Hematopoietic multipotent progenitor cell treated with erythropoietin and hydrocortisone succinate and interleukin-3 and kit ligand, for 15 days (in vitro differentiated cells): ENCODE measurements at places on chromosomes 6 and 20.
A peak's percentile ranks its signal among the peaks of the same experiment; 100 is the strongest.

GRCh38 chr6:6981681-6982322 lies 126.0 kb upstream of the RREB1 start:
- no peak for DNase-seq

DNA sequence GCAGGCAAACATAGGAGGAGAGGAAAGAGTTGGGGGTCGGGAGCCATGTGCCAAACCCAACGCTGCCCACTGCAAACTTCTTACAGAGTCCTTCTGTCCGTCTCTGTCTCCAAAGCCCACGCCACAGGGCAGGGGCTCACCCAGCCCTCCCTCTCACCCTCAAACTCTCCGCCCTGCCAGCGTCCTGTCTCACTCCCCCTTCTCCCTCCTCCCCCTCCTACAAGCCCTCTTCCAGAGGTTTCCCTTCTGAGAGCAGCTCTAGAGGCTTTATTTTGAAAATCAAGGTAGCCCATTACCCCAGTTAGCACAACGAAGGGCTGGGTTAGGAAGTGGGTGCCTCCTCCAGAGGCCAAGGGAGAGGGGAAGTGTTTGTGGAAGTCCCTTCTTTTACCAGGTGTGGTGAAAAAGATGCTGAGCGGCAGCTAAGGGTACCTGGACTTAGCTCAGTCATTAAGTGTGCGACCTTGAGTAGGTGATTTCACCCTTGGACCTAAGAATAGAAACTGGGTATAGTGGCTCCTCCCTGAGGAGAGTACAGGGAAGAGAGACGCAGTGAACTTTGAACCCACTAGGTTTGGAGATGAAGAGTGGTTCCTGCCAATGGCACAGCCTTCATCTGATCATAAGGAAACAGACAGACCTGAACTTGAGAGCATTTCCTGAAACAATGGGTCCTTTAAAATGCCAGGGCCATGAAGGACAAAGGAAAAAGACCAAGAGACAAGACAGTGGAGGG lies 123.8 kb downstream of the BANF2 start:
- no peak for DNase-seq

- DNase-seq = no peak
These were observed 42.3 kb downstream of the SLC22A23 start for GRCh38 chr6:3414327-3415081.

- no peak for DNase-seq
These were observed 447.0 kb downstream of the LMBRD1 start for GRCh38 chr6:69349771-69350170.

DNA sequence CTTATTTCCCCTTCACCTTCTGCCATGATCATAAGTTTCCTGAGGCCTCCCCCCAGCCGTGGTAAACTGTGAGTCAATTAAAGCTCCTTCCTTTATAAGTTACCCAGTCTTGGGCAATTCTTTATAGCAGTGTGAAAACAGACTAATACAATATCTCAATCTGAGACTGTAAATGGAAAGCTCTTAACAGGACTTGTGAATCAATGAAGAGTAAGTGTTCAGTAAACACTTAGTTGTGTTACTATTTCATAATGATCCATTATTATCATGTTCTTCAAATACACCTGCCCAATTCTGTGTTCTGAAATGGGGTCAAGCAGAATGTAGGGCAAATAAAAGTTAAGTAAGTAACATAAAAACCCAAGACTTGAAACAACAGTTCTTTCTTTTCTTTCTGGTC lies 266.2 kb downstream of the TENT5A start:
- DNase-seq = no peak

GRCh38 chr6:99933129-99933528 lies 60.9 kb downstream of the MCHR2 start:
- no peak for DNase-seq

DNA sequence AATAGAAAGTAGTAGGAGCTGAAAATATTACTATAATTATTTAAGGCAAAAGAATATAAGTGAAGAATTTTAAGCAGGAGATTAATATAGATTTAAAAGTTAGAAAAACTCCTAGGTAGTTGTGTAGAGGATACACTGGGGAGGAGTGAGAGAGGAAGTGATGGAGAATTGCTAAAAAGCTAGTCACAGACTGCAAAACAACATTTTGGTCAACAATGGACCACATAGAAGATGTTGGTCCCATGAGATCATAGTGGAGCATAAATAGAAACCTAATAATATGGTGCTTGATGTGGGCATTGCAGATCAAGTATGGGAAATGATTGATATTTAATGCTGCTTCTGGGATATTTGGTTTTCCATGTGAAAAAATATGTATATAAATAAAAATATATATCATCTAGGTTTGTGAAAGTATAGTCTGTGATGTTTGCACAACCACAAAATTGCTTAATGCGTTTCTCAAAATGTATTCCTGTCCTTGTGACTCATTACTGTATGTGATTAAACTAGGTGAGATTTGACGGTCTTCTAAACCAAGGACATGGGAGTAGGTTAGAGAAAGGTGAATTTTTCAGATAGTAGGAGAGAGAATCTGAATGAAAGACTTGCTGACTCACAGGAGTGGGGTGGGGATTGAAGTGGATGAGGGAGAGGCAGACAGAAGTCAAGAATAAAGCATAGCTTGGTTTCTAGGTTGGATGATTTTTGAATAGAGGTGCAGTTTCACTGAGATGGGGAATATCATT lies 174.0 kb downstream of the BCKDHB start:
- DNase-seq = no peak

GRCh38 chr20:58744836-58745235 lies 52.2 kb downstream of the NPEPL1 start:
- no peak for DNase-seq

- DNase-seq = peak; percentile 67
These were observed 3.0 kb downstream of the CASS4 start for GRCh38 chr20:56414842-56415765.
